COR-L47 (cell line): ENCODE measurements at places on chromosomes 3 and 15.

GRCh38 chr15:36133742-36134141 lies 445.7 kb upstream of the CDIN1 start:
- no peak for DNase-seq

- no peak for DNase-seq
Observed at GRCh38 chr3:52088445-52089367, 32.3 kb upstream of the DUSP7 start.

DNA sequence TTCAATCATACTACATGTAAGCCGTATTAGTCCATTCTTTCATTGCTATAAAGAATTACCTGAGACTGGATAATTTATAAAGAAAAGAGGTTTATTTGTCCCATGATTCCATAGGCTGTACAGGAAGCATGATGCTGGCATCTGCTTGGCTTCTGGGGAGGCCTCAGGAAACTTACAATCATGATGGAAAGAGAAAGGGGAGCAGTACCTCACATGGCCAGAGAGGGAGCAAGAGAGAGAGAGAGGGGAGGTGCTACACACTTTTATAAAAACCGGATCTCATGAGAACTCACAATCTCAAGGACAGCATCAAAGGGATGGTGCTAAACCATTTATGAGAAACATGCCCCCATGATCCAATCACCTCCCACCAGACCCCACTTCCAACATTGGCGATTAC lies 14.3 kb upstream of the CLASP2 start:
- no peak for DNase-seq

DNA sequence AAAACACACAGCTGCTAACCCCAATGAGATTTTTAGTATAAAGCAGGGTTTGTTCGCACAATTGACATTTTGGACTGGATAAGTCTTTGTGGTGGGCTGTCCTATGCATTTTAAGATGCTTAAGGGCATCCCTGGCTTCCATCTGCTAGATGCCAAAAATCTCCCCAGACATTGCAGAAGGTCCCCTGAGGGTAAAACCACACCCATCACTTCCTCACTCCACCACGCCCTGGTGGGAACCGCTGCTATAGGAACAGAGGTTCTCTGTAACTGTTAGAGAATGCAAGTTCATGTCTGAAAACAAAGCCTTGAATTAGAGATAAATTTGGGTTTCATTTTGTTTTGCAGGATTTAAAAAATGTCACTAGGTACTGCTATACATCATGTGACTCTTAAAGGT lies 67.7 kb downstream of the ARHGEF26 start:
- no peak for DNase-seq
